ENCODE measurements at places on chromosomes 12 and 14. TPM values are rescaled to one million over a fixed set of nuclear protein-coding genes. Genes with fewer than 3 reads are reported as not detected.

GRCh38 chr12:42124764-42125387 lies 19.8 kb downstream of the GXYLT1 start:
- no peaks in the 10 kb centered on the region for H3K36me3 ChIP-seq
- no peak overlapping the region for H3K4me3 ChIP-seq
- no peak for DNase-seq
- no peaks in the 10 kb centered on the region for H3K27me3 ChIP-seq

The PLD4 gene
- total RNA-seq, result 32.0 TPM

The GPX2 gene
- not detected for total RNA-seq

DNA sequence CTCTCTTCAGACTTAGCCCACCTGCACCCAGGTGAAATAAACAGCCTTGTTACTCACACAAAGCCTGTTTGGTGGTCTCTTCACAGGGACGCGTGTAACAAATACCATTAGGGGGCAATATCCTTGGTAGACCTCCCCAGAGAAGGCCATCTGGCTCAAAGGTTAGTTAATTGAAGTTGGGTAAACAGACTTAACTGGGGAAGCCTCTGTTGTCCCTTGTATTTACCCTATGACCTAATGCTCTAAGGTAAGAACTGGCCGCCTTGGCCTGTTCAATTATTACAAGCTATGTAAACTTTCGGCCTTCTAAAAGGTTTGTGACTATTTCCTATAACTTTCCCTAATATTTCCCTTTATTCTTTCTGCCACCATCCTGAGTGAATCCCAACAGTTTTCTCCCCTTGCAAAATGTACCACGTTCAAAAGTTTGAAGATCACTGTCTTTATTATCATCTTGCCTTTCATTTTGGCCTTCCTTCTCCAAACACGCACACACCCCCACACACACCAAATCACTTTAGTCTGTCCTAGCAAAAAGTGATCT lies 15.3 kb upstream of the LYZ start:
- peak overlapping the region; percentile 9 for H3K27ac ChIP-seq
- H3K4me3 ChIP-seq, result no peak overlapping the region
- H3K4me1 ChIP-seq, result peaks cover 51% of the 10 kb centered on the region
- H3K27me3 ChIP-seq, result no peaks in the 10 kb centered on the region

DNA sequence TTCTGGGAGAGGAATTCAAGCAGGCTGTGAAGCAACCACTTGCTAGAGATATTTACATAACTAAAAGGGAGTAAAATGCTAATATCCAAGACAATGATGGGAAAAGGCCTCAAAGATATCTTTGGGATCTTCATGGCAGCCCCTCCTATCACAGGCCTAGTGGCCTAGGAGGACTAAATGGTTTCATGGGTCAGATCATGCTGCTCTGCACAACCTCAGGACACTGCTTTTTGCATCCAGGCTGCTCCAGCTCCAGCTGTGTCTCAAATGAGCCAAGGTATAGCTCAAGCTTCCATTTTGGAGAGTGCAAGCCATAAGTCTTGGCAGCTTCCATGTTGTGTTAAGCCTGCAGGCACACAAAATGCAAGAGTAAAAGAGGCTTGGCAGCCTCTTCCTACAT lies 195.6 kb upstream of the SSTR1 start:
- H3K4me1 ChIP-seq, result no peaks in the 10 kb centered on the region
- H3K36me3 ChIP-seq, result no peaks in the 10 kb centered on the region
- H3K27me3 ChIP-seq, result no peaks in the 10 kb centered on the region
- H3K4me3 ChIP-seq, result no peak overlapping the region

- H3K27ac ChIP-seq, result no peak overlapping the region
- no peaks in the 10 kb centered on the region for H3K27me3 ChIP-seq
- no peaks in the 10 kb centered on the region for H3K36me3 ChIP-seq
- H3K4me3 ChIP-seq, result no peak overlapping the region
Measured at GRCh38 chr14:87067061-87067460, 925.9 kb downstream of the GALC start.

DNA sequence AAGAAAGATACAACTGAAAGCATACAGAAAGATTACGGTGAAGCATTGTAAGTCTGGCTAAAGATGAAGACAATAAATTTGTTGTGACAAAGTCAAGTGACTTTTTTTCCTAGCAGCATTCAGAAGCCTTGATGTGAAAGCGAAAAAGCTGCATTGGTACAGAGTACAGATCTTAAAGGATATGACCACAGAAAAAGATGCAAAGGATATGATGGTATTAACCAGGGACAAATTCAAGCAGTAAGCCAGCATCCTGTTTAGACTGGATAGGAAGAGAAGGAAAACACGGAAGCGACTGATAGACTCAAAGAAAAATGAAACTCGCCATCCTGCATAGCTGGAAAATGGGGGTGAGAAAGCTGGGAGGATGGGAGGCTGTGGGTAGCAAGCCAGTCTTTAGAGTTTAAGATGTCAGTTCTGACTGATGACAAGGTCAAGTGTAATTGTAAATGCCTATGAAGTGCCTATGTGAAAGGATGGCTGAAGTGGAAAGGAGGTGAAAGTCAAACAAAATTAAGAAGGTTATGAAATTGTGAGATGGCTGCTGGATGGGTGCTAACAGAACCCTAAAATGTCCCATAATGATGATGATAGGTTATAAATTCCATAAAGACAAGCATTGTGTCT lies 92.4 kb downstream of the PHLDA1 start:
- H3K4me3 ChIP-seq, result no peak overlapping the region
- no peaks in the 10 kb centered on the region for H3K36me3 ChIP-seq
- peaks cover 15% of the 10 kb centered on the region for H3K4me1 ChIP-seq
- no peaks in the 10 kb centered on the region for H3K27me3 ChIP-seq
- H3K27ac ChIP-seq, result no peak overlapping the region

DNA sequence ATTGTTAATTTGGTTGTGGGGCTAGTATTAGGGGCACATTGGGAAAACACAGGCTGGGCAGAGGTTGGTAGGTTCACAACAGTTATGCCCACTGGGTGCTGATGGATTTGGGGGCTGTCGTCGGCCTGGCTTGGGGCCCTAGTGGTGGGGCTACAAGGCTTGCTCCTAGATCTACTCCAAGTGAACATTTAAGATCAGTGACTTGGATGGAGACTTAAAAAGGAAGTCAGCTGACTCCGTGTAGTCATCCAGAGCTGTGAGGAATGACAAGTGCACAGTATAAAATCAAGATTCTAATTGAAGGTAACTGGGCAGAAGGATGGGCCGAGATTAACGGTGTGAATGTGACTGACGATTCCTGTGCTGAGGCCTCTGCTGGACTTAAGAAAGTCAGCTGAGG lies 12.8 kb upstream of the NR4A1 start:
- no peak overlapping the region for H3K4me3 ChIP-seq
- no peak overlapping the region for H3K27ac ChIP-seq
- H3K27me3 ChIP-seq, result no peaks in the 10 kb centered on the region
- H3K36me3 ChIP-seq, result no peaks in the 10 kb centered on the region
- DNase-seq, result no peak

The RPGRIP1 gene
- not detected for total RNA-seq

The SPX gene
- 0.62 TPM for total RNA-seq

The PPFIA2 gene
- not detected for total RNA-seq

GRCh38 chr12:50894241-50894640 lies 51.5 kb downstream of the TMPRSS12 start:
- H3K36me3 ChIP-seq, result no peaks in the 10 kb centered on the region
- H3K27me3 ChIP-seq, result no peaks in the 10 kb centered on the region
- H3K4me1 ChIP-seq, result no peaks in the 10 kb centered on the region
- H3K4me3 ChIP-seq, result no peak overlapping the region
- no peak overlapping the region for H3K27ac ChIP-seq

GRCh38 chr12:16506394-16506793 lies 99.6 kb downstream of the LMO3 start:
- H3K4me3 ChIP-seq, result no peak overlapping the region
- no peaks in the 10 kb centered on the region for H3K36me3 ChIP-seq
- H3K4me1 ChIP-seq, result no peaks in the 10 kb centered on the region
- DNase-seq, result no peak
- no peak overlapping the region for H3K27ac ChIP-seq

The PLXNC1 gene
- total RNA-seq, result 38.3 TPM

Measured in naive thymus-derived CD4-positive, alpha-beta T cell (primary cell).